ENCODE measurements at places on chromosomes 6 and 20.

DNA sequence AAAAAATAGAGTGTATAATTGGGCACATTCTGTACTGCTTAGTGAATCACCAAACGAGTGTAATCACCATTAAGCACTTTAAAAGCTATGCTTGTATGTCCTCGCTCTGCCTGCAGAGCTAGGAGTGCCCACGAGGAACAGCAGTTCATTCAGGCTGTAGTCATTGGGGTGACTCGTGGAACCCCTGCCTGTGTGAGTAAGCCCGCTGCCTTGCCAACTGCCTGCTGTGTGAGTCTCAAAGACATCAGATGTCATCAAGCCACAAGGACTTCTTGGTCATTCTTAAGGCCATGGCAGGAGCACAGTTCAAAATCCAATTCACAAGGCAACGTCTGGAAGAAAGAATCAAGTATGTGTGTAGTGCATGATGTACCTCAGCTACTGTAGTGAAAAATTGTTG lies 60.4 kb downstream of the FOXO3 start:
- DNase-seq = peak; percentile 77

DNA sequence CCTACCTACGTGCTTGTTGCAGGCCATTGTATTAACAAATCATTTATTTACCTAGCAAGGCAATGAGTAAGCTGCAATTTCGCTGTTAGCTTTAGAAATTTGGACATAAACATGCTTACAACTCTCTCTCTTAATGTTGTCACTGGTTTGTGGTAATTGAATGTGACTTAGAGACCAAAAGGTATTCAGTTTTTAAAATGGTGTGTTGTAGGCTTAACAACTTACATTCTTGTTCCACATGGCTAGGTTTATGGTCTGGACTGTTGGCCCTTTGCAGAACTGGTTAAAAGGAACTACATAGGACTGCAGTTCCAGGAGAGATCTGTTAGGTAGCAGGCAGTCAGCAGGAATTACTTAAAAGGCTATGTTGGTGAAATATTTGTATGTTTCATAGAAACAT lies 10.3 kb upstream of the CTAGE9 start:
- DNase-seq = no peak

- DNase-seq = no peak
Measured at GRCh38 chr20:44411020-44411756, 55.7 kb downstream of the HNF4A start.

DNA sequence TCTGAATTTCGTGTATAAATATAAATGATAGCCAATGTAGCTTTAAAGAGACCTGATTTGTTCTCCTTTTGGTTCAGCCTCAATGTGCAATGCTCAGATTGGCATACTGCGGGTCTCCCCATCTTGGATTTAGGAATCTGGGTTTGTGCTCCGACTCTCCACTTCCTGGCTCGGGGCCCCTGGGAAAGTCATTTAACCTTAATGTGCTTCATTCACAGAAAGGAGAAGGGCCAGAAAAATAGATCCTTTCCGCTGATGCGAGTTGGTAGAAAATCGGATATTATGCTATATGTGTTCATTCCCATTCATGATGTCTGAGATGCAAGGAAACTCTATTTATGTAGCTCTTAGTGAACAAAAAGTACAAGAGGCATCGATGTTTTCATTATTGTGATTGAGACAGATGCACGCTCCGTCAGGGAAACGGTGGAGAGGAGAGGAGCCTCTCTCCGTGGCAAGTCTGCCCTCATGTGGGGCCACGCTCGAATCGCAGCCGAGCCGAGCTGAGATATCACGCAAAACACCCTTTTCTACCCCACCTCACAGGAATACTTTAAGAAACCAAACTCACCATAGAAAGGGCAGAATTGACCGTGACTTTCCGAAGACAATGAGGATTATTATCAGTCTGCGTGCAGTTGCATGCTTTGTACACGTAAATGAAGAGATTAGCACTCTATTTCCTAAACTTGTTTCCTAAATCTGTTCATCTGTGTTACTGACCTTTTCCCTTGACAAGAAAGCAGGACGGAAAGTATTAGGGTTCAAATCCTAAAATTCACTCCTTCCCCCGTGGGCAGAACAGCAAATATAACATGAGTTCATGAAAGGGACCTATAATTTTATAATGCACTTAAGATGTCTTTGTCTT lies 136.6 kb downstream of the COL9A1 start:
- DNase-seq = no peak

- DNase-seq = no peak
Measured at GRCh38 chr20:45998337-45998736, 10.4 kb upstream of the MMP9 start.

DNA sequence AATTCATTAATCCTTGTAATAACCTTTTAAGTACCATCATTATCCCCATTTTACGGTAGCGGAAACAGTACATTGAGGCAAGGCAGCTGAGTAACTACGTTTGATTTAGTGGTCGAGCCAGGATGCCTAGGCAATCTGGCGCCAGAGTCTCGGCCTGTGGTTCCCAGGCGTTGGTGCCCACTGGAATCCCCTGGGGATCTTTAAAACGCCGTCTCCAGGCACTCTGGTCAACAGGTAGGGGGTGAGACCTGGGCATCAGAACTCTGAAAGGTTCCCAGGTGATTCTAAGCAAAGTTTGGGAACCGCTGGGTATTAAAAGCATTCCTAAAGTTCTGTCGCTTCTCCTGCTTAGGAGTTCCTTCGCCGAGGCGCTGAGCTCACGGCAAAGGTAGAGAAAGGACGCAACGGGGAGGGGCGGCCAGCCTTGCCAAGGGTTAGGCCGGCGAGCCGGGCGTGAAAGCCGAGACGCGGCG lies 939 bp downstream of the DTNBP1 start:
- DNase-seq = no peak

DNA sequence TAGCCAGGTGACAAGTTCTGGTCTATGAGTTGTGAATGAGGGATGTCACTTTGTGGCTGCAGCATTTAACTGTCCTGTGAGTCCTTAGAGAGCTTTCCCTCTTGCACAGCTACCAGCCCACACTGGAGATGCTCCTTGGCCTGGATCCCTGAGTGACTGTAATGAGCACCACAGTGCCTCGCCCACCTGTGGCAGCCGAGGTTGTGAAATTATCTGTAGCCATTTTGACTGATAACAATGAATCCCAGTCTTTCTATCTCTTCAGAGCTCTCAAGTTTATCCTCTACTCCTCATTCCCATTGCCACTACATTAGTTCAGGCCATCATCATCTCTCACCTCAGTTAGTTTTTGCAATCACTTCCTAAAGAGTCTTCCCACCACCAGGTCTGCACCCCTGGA lies 41.3 kb upstream of the BEND3 start:
- no peak for DNase-seq

GRCh38 chr20:58941471-58941870 lies 39.6 kb upstream of the NELFCD start:
- DNase-seq = no peak

DNA sequence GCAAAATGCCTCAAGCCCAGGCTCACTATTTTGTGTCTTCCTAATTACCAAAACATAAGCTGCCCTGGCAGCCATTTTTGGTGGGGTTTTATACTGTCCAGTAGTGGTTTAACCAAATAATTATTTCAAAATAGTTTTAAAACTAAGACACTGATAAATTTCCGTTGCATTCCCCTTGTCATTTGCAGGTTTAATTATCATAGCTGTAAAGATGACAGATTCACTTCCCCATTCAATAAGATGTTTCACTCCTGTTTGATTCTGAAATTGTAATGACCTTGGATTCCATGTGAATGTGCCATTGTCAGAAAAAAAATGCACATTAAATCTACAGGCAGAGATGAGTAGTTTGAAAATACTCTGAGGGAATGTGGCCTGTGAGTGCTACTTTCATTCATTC lies 172.0 kb downstream of the COL9A1 start:
- no peak for DNase-seq

DNA sequence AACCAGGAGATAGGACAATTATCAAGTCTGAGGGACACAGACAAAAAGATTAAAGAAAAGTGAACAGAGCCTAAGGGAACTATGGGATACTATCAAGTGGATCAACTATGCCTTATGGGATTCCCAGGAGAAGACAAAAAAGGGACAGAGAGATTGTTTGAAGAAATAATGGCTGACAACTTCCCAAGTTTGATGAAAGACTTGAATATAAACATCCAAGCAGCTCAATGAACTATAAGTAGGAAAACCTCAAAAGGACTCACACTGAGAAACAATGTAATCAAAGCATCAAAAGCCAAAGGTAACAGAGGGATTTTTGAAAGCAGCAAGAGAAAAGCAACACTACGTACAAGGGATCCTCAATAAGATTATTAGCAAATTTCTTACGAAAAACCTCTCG lies 11.0 kb downstream of the ZNF133 start:
- no peak for DNase-seq

DNA sequence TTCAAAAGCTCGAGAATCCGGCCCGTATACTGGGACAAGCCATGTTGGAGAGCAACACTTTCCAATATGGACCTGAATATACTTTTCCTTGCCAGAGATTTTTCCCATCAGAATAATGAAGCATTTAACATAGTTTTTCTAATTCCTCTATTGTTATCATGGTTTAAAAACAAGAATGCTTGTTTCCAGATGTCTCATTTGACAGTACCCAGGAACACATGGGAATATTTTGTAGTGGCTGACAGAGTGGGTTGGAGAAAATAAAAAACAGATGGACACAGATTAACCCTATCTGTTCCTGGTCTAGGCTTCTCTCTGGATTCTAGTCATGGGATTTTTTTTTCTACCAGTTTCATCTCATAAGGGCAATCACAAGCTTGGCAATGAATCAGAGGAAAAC lies 164.8 kb upstream of the CEP162 start:
- no peak for DNase-seq

DNA sequence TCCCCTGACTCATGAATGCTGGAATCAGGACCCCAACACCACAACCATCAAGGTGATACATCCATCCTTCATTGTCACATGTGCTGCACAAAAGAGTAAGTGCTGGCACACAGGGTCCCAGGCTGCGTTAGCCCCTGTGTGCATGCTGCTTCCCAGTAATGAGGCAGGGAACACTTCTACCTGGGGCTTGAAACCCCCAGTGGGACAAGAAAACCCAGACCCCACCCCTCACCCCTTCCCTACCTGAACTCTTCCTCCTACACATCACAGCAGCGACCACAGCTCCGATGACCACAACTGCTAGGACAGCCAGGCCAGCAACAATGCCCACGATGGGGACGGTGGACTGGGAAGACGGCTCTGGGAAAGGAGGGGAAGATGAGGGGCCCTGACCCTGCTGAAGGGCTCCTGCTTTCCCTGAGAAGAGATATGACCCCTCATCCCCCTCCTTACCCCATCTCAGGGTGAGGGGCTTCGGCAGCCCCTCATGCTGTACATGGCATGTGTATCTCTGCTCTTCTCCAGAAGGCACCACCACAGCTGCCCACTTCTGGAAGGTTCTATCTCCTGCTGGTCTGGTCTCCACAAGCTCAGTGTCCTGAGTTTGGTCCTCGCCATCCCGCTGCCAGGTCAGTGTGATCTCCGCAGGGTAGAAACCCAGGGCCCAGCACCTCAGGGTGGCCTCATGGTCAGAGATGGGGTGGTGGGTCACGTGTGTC lies 2.0 kb downstream of the HLA-B start:
- no peak for DNase-seq

- no peak for DNase-seq
Measured at GRCh38 chr6:139530561-139530960, 156.1 kb upstream of the CITED2 start.

- DNase-seq = no peak
Measured at GRCh38 chr20:31719644-31720485, 2.8 kb downstream of the BCL2L1 start.

- DNase-seq = no peak
Measured at GRCh38 chr6:168589275-168589674, 148.3 kb downstream of the SMOC2 start.

GRCh38 chr20:17655865-17656479 lies 26.1 kb downstream of the RRBP1 start:
- no peak for DNase-seq

GRCh38 chr20:36101192-36101591 lies 53.3 kb upstream of the EPB41L1 start:
- no peak for DNase-seq

- DNase-seq = no peak
Measured at GRCh38 chr6:109239160-109239559, 143.1 kb downstream of the CD164 start.

DNA sequence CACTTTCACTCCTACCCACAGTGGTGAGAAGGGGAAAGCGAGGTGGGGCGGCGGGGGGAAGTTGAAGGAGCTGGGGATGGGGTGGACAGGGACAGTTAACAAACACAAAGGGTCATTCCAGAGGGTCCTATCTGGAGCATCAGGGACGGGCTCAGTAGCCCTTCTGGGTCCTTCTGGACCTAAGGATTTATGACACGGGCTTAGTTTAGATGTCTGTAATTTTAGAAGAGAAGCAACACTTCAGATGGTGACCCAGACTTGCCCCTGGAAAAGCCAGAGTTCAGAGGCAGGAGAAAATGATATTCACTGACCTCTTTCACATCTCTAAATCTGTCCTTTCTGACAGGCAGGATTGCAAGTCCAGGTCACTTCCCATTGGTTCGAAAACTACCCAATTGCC lies 36.3 kb downstream of the PDE10A start:
- no peak for DNase-seq

- DNase-seq = no peak
Measured at GRCh38 chr6:160832422-160832821, 130.4 kb downstream of the PLG start.

GRCh38 chr6:13384506-13384905 lies 56.2 kb upstream of the TBC1D7 start:
- no peak for DNase-seq

DNA sequence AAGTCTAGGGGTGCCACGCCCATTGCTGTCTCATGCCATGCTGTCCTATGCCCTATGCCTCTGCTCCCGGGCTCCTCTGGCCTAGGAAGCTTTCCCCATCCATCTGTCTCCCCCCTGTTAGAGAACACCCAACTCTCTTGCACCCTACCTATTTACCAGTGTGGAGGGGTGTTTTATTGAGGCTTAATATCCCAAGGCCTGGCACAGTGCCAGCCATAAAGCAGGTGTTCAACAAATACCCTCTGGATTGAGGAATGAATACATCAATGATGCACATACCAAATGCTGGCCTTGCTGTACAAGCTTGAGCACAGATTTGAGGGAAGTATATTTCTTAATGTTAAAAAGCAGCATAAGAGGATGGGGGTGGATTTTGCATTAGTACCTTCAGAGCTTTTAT lies 38.3 kb downstream of the METTL24 start:
- DNase-seq = no peak

DNA sequence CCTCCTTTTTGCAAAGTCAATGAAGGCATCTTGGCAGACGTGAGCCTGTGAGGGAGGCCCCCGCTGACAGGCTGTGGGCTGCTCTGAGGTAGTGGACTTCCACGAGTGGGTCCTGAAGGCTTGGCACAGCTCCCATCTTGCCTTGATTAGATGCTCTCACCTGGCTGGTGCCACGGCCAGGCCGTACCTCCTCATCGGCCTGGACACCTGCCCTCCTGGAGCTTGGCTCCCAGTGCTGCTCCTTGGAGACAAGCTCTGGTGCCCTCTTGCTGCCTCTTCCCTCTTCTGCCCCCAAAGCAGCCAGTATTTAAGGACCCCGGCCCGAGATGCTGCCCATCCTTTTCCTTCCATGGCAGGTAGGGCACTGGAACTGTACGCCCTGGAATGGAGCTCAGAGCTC lies 93.5 kb downstream of the ERMARD start:
- DNase-seq = no peak
